ENCODE measurements at places on chromosomes 3 and 15.
A peak's percentile ranks its signal among the peaks of the same experiment; 100 is the strongest.

- no peak for DNase-seq
Measured at GRCh38 chr15:47711655-47712054, 5.7 kb upstream of the SEMA6D start.

DNA sequence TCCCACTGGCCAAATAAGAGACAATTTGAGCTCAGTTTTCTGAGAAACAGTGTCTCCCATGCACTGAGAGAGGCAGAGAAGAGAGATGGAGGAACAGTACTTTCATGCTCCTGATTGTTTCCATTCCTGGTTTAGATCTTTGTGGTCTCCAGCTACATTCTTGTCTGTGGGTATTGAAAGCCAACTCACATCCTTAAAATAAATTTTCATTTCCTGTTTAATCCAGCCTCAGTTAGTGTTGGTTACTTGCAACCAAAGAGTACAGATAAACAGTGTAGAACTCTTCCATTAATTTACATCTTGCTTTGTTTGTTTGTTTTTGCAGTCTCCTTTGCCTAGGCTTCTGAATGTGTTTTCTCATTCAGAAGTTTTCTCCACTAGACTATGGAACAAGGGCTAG lies 123.7 kb upstream of the CLSTN2 start:
- DNase-seq, result no peak

DNA sequence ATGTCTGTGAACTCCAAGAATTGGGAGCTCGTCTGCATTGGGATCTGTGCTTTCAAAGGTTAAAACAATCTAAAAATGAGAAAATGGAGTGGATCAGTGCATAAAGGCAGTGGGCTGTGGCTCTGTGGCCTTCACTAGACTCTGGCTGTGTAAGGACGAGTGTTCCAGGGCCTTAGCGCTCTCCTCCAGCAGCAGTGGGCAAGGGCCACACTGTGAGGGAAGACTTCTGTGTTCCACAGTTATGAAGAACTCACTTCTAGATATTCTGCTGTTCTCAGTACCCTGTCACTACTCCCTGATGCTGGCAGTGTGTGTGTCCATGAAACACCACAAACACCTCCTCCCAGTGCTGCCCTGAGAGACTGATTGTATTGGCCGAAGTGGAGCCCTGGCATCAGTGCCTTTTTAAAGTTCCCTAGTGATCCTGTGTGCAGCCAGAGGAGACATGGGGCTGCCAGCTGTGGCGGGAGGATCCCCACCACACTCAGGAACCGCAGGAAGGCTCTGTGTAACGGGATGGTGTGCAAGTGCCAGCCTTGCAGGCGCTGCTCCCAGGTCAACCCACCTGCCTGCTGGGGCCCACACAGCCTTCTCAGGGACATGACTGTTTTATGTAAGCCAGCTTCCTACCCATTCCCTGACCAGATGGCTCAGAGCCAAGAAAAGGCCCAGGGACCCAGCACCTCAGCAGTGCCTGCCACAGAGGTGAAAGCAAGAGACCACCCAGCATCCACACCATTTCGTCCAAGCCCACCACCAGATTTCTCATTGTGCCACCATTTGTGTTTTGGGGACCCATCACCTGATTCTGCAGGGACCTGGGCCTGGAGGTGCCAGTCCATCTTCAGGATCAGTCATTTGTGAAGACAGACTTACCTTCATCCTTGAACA lies 40.4 kb downstream of the ABTB1 start:
- no peak for DNase-seq

- DNase-seq, result no peak
Measured at GRCh38 chr3:40337136-40338108, 27.9 kb downstream of the EIF1B start.

DNA sequence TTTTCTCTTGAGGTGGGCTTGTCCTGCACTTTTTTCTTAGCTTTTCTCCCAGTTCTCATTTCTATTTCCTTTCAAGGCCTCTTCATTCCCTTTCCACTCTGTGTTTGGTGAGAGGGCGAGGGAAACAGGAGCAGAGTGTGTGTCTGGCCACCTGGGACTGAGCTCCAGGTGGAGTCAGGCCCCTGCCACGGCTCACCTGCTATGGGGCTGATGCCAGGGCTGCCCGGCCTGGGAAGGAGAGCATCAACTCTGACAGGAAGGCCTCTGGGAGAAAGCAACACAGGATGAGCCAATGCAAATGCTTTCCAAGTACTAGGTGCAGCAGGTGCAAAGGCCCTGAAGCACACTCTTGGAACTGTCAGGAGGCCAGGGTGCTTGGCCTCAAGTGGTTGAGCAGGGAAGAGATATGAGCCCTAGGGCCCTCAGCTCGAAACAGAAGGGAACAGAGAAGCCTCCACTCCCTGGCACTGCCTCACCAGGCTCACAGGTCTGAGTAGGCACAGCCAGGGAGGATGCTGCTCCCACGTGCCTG lies 27.3 kb upstream of the DUSP7 start:
- DNase-seq, result no peak

- DNase-seq, result no peak
Measured at GRCh38 chr3:155407331-155407730, 113.8 kb upstream of the STRIT1 start.

GRCh38 chr3:149142682-149143081 lies 13.2 kb downstream of the HPS3 start:
- DNase-seq, result no peak

DNA sequence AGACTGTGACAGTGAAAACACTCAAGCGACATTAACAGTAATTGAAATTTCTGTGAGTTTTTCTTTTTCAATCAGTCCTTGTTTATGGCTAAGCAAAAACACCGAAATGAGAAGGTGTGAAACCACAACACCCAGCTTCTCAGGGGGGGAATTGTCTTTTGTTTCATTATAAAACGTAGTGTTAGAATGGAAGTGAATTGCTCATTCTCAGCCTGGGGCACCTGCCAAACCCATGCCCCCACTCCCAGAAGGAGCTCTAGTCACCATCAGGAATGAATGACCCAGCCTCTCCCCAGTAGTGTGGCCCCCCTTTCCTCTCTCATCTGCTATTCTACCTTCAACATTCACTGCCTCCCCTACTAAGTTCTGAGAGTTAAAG lies 185.8 kb upstream of the CFAP20DC start:
- no peak for DNase-seq

GRCh38 chr3:37330466-37330865 lies 156.1 kb upstream of the LRRFIP2 start:
- DNase-seq, result no peak

DNA sequence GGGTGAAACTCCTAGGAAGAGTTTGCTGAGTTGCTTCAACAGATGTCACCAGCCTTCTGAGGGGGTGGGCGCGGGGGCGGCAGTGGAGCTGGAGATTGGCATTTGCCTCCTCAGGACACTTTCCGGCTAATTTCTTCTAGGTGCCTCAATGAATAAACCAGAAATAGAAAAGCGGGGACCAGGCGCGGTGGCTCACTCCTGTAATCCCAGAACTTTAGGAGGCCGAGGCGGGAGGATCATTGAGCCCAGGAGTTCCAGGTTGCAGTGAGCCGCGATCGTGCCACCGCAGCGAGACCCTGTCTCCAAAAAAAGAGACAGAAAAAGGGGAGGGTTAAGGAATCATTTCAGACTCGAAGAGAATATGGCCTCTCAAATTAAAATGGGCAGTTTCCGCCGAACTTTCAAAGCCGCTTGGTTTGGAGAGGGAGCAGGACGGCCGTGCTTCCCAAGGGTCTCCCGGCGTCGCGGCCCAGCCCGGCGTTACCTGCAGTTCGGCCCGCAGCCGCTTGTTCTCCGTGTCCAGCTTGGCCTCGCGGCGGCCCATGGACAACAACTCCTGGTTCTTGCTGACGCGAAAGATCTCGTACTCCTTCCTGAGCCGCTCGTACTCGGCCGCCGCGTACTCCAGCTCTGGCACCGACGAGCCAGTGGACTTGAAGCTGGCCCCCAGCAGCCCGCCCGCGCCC lies 587 bp downstream of the NPHP3 start:
- peak; percentile 90 for DNase-seq

- no peak for DNase-seq
Measured at GRCh38 chr3:165148876-165149441, 47.2 kb downstream of the SLITRK3 start.

GRCh38 chr15:32818758-32819447 lies 101.1 kb downstream of the GREM1 start:
- no peak for DNase-seq

DNA sequence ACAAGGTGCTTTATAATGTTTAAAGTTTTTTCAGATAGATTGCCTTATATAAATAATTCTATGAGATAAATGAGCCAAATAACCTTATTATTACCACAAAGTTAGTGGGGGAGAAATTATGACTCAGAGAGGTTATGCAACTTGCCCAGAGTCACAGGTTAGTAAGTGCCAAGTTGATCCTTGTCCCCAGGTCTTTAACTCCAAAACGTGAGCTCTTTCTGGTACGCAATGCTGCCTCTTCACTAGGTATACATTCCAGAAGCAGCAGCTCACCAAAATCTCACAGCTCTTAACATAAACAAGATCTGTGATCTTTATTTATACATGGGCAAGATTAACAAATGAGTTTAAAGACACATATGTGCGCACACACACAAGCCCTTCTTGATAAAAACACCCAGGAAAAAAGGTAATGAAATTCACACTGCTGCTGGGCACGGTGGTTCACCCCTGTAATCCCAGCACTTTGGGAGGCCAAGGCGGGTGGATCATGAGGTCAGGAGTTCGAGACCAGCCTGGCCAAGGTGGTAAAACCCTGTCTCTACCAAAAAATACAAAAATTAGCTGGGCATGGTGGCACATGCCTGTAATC lies 59.8 kb upstream of the NR2F2 start:
- no peak for DNase-seq

DNA sequence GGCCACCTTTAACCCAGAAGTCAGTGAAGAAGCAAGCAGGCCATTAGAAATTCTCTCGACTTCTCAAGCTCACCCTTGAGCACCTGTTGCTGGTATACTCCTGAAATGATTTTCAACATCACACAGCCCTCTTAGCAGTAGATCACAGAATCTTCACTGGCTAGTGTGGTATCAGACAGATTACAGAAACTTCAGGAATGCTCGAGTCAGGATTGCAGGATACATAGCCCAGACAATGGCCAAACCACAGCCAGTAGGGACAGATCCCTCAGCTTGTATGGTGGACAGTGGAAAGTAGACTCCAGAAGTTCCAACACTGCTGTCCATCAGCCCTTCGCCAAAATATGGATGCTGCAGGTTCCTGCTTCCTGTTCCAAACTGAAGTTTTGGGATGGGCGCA lies 4.5 kb upstream of the KLHL40 start:
- DNase-seq, result no peak

DNA sequence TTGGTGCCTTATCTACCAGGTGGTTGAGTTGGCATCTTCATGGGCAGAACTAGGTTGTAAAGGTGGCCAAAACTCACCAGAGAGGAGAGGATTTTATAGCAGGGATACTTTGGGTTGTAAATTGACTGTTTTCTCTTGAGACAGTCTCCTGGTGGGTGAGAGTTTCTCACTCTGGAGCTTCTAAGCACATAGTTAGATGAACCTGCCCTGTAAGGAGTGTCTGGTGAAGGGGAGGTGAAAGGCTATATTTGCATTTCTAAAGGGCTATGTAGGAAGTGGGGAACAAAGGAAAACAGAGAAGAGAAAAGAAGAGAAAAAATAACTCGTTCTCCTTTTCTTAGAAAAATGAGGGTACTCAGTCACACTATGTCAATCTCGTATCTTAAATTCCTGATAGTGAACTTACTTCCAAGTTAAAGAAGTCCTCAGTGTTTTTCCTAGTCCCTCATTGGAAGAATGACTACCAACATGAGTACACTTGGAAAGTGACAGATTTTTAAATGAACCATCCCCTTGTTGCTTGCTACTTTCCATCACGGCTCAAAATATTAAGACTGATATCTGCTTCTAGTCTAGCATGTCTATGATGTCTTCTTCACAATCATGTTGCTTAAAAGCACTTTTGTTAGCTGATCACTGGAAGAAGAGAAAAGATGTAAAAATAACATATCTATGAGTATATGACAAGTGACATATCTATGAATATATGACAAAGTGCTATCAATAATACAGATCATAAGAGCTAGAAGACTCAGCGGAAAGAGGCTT lies 113.8 kb upstream of the P2RY1 start:
- DNase-seq, result no peak

DNA sequence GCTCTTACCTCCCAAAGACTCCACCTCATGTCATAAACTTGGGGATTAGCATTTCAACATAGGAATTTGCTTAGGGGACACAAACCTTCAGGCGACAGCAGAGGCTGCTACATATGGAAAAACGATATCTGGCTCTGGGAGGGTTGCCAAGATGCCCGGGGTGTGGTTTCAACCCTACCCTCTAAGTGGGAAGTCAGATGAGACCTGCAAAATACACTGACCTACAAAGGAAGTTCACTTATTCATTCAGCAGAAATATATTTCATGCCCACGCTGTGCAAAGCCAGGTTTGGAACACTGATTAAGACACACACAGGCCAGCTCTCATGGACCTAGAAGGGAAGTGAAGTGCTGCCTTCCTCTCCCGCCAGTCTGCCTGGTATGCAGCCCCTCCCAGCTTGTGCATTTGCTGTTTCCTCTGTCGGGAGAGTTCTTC lies 239.3 kb downstream of the FEZF2 start:
- DNase-seq, result no peak

- no peak for DNase-seq
Measured at GRCh38 chr15:63231706-63232105, 42.3 kb downstream of the RAB8B start.
